NCI-H1436 (cell line): ENCODE measurements at places on chromosomes 11 and 22.

DNA sequence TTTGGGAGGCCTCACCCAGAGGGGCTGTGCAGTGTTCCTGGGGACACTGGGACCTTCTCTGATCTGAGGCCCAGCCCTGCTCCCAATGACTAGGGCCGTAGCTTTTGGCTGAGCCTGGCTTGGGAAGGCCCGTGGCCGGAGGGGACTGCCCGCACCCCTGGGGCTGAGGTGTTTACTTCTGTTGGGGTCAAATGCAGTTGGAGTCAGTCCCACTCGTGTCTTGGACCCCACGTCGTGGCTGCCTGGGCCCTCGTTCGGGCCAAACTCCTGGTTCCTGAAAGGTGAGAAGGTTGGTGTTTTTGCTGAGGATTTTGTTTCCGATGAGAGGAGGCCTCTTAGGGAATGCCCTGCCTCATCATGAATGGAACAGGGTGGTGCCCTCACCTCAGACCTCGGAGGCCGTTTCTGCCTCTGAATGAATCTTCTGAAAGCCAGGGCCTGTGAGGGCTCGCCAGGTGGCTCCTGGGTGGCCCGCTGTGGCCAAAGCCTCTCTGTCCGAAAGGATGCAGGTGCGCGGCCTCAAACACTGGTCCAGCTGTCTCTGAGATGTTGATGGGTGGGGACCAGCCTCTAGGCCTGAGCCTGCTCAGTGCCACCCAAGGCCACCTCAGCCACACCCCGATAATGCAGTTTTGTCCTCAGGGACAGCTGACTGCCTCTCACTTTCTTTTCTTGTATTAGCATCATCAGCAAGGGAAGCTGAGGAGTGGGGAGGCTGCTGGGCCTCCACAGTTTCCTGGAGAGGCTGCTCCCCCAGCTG is 40.3 kb upstream of the A4GALT start:
- no peak for DNase-seq

- no peak for DNase-seq
Measured at GRCh38 chr11:65035579-65035978, 5.4 kb upstream of the SAC3D1 start.

- no peak for DNase-seq
Measured at GRCh38 chr22:29313126-29313575, 2.3 kb downstream of the RASL10A start.

DNA sequence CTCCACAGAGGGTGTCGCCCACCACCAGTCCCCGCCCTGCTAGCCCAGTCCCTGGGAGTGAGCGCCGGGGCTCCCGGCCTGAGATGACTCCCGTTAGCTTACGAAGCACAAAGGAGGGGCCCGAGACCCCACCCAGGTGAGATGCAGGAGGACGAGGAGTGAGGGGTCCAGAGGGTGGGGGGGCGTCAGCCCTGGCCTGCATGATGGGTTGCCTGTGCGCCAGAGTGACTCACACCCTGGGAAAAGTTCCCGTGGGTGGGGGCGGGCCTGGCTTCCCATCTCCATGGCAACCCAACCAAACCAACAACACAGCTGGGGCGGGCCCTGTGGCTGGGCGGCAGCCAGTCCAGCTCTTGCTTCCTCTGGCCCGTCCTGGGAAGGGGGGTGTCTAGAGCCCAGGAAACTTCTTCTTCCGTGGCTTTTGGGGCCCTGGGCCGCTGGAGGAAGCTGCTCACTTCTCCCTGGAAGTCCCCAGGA is 4.5 kb downstream of the GAS2L1 start:
- DNase-seq, result peak; percentile 25

DNA sequence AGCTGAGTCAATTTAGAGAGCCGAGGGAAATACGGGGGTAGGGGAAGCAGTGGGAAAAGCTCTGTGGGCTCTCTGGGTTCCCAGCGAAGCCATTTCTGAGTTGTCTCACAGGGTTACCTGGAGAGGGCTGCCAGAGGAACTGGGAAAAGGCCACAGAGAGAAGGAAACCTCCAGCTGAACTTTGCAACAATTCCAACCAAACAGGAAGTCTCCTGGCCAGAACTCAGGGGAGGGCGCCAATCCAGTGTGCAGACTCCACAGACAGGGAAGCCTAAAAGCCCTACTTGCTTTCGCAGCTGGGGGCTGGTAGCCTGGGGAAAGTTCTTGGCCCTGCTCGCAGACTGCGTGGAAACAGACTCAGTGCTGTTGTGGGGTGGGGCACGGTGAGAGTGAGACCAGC is 23.1 kb upstream of the GNAZ start:
- no peak for DNase-seq

DNA sequence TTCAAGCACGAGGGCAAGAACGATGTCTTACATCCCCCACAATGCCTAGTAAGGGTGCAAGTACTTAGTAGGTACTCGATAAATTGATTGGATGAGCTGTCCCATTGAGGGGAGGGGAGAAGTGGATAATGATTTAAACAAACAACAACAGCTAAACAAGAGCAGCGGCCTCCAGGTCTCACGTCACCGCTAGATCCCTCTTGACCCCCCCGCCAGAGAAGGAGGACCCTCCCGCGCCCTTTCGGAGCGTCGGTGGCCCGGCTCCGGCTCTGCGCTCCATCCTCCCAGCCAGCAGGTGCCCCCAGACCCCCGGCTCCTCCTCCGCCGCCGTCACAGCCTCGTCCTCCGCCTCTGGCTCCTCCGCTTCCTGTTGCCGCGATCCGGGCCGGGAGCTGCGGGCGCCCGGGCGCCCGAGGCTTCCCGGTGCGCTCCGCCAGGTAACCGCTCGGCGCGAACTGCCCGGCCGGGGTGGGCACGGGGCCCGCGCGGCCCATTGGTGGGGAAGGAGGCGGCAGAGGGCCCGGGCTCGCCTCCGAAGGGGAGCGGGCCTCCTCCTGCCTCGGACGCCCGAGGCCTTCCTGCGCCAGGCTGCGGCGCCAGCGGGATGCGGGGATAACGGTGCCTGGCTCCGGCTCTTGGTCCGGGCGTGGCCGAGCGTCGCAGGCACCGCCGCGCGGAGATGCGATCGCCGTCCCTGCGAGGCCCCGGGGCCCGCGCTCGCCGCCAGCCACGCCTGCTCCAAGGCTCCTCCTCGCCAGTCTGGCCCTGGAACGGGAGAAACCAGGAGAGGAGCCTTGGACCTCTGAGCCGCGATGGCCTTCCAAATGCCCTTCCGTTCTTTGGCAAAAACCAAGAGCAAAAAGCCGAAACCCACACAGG is at the start of gene TLCD5:
Gene TLCD5, plus strand, starts transcription at position 368 of the 879 bp plus-strand sequence. CDS start 2,143 bp downstream, outside the sequence.
- peak; percentile 81 for DNase-seq

- DNase-seq, result no peak
Measured at GRCh38 chr11:38700111-38700510, 2102.1 kb upstream of the RAG2 start.

DNA sequence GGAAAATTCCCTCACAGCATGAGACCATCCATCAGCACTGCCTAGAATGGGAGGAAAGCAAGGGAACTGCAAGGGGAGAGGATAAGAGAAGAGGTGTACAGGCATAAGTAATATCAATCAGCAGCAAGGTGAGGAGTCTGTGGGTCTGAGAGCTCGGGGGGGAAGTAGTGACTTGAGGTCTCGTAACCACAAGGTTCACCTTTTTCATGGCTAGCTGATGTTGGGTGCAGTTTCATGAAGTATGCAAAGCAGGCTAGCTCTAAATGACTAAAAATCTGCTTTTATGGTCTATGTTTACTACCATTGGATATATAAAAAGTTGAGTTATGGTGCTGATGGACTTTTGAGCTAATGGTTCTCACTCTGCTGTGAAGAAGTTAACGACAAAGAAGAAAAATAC is 35.8 kb downstream of the OR4C6 start:
- no peak for DNase-seq

DNA sequence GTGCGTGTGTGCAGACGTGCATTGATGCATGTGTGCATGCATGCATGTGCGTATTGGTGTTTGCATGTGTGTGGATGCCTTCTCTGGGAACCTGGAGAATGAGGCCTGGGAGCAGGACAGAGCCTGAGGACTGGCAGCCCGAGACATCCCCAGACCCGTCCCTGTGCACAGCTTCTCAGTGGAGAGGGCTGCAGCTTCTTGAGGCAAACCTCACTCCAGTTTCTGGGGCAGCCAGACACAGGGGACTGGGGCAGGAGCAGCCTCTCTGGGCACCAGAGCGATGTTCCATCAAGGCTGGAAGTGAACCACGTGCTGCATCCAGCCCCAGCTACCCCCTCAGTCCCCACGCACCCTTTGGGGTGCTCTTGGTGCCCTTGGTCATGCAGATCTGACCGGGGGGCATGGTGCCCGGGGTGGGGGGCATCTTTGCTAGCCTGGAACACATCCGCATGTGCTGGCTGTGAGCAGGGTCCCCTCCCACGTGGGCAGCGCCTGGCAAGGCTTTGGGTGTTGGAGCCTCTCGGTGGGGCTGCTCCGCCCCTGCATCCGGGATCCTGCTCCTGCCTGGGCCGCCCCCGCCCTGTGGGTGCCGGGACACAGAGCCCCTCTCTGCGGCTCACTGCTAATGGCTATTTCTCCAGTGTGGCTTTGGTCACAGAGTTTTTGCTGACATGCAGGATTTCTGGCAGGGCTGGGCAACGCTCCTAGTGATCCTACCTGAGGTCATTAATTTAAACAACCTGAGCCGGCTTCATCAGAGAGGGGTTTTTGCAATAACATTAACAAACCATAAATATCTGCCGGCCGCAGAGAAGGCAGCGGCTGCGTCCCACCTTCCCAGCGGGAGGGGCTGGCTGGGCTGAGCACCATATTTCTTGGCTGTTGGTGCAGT is 434.7 kb downstream of the TBC1D22A start:
- no peak for DNase-seq

GRCh38 chr11:15406851-15407351 is 292.2 kb downstream of the INSC start:
- no peak for DNase-seq

- DNase-seq, result no peak
Measured at GRCh38 chr11:10659339-10660216, 34.0 kb downstream of the IRAG1 start.

- no peak for DNase-seq
Measured at GRCh38 chr11:64854534-64855502, 10.4 kb upstream of the CDC42BPG start.

DNA sequence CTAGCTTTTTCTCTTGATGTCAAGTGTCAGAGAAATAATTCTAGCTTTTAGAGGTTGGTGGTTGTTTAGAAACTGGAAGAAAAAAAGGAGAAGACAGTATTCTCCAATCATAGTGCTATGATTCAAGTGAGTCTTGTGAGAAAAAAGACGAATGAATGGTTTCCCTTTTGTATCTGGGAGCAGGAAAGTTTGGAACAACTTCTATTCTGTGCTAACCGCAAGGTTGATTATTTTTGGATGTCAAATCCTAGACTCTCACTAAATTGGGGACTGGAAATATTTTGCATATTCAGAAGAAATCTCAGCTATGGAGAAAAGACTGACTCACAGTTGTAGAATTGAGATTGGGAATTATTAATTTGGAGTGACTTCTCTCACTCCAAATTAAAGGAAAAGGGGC is 69.2 kb downstream of the SYT13 start:
- DNase-seq, result no peak

DNA sequence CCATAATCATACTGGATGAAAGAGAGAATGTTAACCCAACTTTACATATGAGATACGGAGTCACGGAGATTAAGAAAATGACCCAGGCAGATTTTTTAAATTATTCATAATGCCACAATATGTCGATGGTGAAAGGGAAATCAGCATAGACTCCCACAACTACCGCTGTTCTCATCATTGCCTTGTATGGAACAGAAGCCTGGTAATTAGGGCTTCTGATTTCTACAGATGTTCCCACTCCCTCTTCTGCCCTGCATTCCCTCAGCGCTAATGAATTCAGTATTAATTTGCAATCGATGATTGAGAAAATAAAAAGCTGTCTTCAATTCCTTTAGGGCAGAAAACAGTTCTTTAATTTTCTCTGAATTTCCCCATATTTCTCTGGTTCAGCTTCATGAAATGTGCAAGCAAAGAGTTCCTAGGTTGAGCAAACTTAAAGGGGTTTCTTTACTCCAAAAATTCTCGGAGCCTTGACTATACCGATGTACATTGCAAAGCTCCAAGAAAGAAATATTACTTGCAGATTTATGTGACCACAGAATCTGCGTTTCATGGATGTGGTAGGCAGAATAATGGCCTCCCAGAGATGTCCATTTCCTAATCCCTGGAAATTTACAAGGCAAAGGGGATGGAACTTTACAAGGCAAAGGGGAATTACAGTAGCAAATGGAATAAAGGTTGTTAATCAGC is 134.9 kb upstream of the ZC3H12C start:
- DNase-seq, result no peak

GRCh38 chr11:10926801-10927211 is 69.0 kb upstream of the ZBED5 start:
- no peak for DNase-seq

- DNase-seq, result no peak
Measured at GRCh38 chr11:17293311-17293710, 16.8 kb downstream of the NUCB2 start.

DNA sequence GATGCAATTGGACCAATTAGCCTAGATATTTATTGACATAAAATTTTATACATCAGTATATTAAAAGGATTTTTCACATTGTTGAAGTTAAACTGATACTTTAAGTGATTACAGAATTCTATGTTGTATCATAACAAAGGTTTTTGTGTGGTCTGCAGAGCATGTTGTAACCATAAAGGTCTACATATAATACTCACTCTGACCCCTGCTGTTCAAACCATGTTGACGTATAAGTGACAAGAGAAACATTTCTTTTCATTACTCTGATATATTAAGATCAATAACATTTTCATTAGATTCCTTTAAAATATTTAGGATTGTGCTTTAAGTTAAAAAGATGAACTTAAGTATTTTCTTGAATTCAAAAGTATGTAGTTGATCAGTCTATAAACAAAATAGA is 63.9 kb downstream of the GAS2 start:
- no peak for DNase-seq

DNA sequence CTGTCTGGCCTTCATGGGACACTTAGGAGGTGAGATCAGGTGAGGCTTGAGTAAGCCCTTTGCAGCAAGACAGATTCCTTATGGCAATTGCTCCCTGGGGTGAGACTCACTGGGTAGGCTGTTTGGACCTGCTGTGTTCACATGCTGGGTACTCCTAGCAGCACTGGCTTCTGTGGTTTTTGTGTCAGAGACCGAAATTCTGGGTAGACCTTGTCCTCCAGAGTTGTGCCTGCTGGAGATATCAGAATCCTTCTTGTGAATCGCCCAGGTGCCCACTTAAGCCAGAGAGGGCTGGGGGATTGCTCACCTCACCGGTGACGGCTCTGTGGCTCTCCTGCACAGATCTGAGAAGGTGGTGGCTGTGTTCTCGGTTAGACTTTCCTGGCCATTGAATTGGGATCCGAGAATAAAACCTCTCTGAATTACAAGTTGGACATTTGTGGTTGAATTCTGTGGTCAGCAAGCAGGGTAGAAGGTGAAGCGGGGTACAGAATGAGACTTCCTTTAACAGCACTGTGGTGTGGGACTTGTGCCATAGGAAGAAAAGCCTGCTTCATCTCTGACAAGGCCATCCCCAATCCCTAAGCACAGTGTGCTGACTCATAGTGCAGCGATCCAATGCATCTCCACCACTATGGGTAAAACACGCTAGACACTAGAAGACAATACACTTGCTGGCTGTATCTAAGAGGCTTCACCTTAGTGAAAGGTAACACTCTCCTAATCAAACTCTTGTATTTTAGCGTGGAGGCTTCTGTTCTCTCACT is 52.5 kb upstream of the TTC12 start:
- no peak for DNase-seq

GRCh38 chr11:88174709-88175568 is at the start of gene RAB38:
TSS of gene RAB38 (minus strand) at chr11:88175443. CDS start at chr11:88175384, 59 bp downstream.
- peak; percentile 69 for DNase-seq

- no peak for DNase-seq
Measured at GRCh38 chr11:119298726-119299125, 18.2 kb downstream of the MCAM start.
